Activated T-helper 1 cell treated with Interleukin-2 at 50 U/mL for 16 hours (primary cell): ENCODE measurements at places on chromosomes 6 and 20.

- no peak for DNase-seq
These were observed 85.7 kb downstream of the HIVEP1 start for GRCh38 chr6:12097791-12098190.

DNA sequence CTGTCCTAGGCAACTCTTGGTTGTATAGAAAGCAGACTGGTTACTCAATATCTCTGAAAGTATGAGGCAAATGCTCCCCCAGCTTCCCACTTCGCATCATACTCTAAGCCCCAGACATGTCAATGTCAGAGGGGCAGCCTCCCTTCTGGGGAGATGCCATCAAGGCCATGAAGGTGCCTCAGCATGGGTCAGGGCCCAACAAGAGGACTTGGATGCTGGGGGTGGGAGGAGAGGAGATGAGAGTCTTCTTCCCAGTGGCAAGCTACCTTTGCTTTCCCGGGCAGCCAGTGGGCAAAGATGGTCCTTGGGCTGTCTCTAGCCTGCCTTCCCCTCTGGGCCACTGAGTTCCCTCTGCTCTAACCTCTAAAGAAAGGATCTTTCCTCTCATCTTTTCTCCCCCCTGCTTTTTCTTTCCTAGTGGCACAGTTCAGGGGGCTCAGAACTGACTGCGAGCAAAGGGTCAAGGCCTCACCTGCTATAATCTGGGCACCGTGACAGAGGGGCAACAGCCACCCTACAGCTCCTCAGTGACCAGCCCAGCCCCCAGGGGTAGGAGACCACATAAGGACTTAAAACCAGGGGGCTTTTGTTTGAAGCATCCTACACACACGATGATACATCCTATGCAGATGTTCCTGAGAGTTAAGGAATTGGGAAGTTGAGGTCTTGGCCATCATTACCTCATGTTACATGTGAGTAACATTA is 26.2 kb downstream of the MOCS1 start:
- no peak for DNase-seq

DNA sequence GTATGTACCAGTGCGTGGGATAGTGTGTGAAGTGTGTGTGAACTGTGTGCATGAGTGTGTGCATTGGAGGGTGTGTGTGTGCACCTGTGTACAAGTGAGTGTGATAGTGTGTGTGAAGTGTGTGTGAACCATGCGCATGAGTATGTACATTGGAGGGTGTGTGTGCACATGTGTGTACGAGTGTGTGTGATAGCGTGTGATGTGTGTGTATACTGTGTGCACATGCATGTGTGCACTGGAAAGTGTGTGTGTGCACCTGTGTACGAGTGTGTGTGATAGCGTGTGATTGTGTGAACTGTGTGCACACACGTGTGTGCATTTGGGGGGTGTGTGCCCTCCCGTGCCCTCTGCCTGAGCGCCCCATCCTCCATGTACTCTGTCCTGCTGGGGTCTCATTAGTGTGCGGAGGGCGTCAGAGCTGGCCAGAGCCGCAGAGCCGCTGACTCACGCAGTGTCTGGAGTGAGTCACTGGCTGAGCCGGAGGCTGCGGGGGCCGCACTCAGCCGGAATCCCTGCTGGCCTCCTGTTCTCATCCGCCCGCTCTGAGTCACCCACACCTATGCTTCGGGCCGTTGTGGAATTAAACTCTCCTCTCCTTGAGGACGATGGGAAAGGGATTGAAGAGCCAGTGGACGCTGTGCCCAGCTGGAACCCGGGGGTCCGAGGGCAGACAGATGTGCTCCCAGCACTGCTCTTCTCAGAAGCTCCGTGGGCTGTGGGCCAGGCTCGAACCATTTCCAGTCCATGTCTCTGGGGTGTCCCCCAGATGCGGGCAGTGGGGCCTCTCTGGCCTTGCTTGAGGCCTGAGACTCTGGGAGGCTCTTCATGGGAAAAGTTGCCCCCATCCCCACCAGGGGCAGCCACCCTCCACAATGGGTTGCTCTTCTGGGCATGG is 27.3 kb upstream of the STX16 start:
- no peak for DNase-seq

DNA sequence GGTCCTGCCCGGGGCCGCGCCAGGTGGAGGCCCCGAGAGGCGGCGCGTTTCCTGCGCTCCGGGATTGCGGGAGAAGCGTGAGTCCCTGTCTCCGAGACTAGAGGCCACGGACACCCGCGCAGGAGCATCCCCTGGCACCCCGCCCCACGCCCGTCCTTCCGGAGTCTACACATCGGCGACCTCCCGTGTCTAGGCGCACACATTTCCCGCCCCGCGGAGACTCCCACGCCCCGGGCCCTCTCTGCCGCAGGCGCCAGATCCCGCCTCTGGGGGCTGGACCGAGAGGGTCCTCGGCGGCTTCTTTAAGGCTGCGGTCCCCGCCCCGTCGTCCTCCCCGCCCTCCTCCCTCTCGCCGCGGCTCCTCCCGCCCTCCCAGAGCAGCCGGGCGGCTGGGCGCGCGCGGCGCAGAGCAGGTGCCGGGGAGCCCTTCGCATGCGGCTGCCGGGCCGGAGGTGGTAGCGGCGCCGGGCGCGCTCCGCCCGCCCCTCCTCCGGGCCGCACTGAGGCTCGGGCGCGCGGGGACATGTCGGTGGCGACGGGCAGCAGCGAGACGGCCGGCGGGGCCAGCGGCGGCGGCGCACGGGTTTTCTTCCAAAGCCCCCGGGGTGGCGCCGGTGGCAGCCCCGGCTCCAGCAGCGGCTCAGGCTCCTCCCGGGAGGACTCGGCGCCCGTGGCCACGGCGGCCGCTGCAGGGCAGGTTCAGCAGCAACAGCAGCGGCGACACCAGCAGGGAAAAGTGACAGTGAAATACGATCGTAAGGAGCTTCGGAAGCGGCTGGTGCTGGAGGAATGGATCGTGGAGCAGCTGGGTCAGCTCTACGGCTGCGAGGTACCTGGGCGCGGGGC is at the start of gene PPP1R14C:
Gene PPP1R14C (plus strand): TSS at position 375 of the 846 bp plus-strand sequence. CDS start 149 bp downstream, at position 524.
- DNase-seq: no peak

DNA sequence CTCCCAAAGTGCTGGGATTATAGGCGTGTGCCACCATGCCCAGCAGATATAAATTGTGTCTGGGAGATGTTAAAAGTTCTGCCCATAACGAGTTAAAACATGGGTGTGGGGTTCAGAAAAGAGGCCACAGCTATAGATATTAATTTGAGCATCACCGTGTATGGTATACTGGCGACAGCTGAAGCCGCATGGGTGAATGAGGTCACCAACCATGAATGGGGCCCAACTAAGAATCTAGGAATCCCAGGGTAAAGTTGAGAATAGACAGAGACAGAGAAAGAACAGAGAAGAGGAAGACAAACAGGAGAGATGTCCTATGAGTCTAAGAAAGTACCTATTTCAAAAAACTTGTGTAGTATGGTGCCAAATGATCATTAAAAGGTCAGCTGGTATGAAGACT is 50.9 kb downstream of the ILRUN start:
- no peak for DNase-seq

- DNase-seq: no peak
These were observed 29.8 kb upstream of the MRPS18A start for GRCh38 chr6:43717389-43717788.

GRCh38 chr6:126182650-126183311 is 157.1 kb upstream of the CENPW start:
- DNase-seq: no peak

GRCh38 chr6:90336388-90336947 is 39.8 kb upstream of the BACH2 start:
- no peak for DNase-seq

DNA sequence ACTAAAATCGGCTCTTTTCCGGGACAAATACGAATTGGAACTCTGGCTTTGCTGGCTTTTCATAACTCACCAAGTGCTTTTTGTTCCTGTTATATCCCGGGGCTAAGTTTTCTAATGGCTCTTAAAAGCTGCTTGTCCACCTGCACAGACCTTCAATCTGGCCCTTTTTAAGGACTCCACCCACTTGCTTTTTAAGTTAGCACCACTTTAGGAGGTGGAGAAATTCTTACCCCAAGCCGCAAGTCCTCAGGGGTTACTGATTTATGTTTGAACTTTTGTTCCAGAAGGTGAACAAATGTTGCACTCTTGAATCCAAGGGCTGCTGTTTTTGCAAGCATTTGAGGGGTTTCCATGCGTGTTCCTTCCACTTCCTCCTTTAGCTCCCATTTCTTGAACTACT is 37.8 kb downstream of the FAM184A start:
- DNase-seq: no peak

DNA sequence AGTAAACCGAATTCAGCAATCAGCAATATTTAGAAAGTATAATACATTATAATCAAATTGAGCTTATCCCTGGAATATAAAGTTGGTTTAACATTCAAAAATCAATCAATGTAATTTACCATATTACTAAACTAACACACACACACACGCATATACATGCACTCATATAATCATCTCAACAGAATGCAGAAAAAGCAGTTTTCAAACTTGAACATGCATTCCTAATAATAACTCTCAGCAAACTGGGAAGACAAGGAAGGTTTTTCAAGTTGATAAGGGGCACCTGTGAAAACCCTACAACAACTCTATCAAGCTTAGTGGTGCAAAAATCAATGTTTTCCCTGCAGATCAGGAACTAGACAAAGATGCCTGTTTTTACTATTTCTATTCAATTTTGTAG is 4.7 kb downstream of the SIRPB2 start:
- DNase-seq: no peak

GRCh38 chr6:5055118-5055517 is 30.0 kb upstream of the PPP1R3G start:
- no peak for DNase-seq

- no peak for DNase-seq
These were observed 49.8 kb downstream of the IBTK start for GRCh38 chr6:82197784-82198183.

DNA sequence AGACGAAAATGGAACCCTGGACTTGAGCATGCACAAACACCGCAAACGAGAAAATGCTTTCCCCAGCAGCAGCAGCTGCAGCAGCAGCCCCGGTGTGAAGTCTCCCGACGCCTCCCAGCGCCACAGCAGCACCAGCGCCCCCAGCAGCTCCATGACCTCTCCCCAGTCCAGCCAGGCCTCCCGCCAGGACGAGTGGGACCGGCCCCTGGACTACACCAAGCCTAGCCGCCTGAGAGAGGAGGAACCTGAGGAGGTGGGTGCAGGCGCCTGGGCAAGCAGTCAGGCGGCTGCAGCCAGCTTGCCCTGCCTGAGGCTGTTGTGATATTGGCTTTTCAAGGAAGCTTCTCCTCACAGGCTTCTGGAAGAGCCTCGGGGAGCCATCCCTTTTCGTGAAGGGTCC is 35.8 kb upstream of the PCMTD2 start:
- DNase-seq: no peak

DNA sequence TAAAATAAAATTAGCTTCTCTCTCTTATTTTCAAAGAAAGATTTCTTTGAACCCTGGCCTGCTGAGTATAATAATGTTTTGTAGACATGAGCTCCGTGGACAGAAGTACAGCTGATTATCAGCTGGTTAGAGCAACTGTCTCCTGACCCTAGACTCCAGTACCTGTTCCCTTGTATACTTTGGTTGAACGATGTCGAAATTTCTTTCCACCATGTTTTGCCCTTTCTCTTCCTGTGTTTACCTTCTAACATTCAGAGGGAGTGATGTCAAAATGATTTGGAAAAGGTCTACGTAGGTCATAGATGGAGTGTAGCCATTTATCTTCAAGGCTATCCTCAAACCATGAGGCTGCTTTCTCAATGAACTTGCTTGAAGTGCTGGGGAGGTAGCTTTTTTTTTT is 16.8 kb upstream of the ADTRP start:
- no peak for DNase-seq

- no peak for DNase-seq
These were observed 14.8 kb upstream of the NNAT start for GRCh38 chr20:37506152-37506725.

DNA sequence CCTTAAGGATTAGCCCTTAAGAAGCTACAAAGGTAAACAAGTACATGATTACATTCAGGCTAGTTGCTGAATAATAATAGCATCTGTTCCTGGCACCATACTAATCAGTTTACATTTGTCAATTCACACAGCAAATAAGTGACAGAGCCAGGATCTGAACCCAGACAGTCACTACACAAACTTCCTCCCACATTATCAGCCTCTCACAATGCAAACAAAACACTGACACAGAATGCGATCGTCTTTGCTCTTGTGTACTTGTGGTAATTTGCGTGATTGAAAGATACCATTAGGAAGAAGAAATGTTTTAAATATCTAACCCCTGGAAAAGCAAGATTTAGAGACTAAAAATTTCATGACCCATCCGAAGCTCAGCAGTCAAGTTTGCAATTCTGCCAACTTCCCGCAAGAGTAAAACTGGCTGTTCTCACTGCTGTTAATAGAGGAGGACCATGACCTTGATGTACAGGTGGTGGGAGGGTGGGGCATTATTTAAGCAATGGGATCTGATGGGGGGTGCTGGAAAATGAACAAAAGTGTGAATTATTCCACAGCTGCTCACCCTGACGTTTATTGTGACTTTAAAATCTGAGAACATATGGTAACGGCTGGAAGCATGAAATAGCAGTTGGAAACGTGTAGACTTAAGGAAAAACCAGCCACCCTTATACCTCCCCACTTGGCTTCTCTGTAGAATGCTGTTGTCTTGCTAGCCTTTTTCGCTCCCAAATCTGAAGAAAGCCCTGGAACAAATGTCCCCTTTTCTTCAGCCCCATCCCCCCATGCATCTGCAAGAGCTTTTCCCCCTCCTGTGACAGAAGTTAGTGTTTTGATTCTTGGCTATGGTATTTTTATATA is 95.3 kb upstream of the ARMC2 start:
- no peak for DNase-seq

GRCh38 chr20:16397086-16397485 is 176.2 kb downstream of the KIF16B start:
- no peak for DNase-seq

- no peak for DNase-seq
These were observed 141.7 kb downstream of the STXBP5 start for GRCh38 chr6:147345902-147346301.

- DNase-seq: no peak
These were observed 736.6 kb downstream of the DHX35 start for GRCh38 chr20:39698752-39699151.
